ENCODE measurements at places on chromosomes 1 and 21.
A peak's percentile ranks its signal among the peaks of the same experiment; 100 is the strongest.

GRCh38 chr21:31041295-31042079 is 3.2 kb upstream of the KRTAP19-8 start:
- no peak for DNase-seq

- no peak for DNase-seq
Measured at GRCh38 chr1:203672346-203672745, 45.7 kb downstream of the ATP2B4 start.

DNA sequence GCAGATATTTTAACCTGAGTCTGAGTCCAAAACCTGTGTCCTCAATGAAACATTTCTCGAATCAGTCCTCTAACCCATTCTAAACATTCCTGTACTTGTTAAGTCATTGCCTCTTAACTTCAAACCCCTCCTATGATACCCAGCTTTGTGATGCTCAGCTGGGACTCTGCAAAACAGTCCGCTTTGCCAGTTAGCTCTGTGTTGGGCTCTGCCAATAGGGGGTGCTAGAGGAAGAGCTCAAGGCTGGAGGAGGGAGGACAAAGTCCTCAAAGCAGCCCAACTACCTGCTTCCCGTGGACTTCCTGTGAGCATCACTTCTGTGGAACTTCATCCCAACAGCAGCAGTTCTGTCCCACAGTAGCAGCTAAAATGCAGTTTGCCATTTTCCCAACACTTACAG is 38.1 kb upstream of the SYT14 start:
- DNase-seq = peak; percentile 57

DNA sequence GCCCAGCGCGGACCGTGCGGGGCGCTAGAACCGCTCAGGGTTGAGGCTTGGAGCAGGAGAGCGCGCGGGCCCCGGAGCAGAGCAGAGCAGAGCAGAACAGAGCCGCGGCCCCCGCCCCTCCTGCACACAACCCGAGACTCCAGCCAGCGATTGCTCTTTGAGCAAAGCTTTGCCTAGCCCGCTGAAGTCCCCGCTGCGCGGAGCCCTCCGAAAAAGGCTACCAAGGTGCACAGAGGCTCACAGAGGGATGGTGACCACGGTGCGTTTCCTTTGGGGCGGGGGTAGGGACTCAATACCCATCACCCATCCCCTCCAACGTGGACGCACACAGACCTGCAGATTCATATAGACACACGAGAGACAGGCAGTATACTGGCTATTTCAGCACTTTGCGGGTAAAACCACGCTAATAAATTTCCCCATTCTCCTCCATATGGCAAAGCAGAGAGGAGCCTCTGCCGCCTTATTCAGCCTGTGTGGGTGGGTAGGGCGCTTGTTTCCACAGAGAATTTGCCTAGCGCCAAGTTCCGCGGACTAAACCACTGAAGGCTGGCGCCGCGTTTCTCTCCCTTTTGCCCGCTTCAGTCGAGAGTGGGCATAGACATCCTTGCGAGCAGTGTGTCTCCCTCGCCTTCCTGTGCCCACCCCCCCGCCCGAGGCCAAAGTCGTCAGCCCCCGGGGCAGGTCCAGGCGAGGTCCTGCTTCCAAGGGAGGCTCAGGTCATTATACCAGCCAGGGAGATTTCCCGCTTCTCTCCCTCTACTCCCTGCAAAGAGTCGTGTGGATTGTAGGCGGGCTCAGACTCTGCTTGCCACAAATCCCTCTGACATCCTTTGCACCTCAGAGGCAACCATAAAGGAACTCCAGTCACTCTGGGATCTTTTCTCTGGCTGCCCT is 8.5 kb downstream of the HLX start:
- no peak for DNase-seq

DNA sequence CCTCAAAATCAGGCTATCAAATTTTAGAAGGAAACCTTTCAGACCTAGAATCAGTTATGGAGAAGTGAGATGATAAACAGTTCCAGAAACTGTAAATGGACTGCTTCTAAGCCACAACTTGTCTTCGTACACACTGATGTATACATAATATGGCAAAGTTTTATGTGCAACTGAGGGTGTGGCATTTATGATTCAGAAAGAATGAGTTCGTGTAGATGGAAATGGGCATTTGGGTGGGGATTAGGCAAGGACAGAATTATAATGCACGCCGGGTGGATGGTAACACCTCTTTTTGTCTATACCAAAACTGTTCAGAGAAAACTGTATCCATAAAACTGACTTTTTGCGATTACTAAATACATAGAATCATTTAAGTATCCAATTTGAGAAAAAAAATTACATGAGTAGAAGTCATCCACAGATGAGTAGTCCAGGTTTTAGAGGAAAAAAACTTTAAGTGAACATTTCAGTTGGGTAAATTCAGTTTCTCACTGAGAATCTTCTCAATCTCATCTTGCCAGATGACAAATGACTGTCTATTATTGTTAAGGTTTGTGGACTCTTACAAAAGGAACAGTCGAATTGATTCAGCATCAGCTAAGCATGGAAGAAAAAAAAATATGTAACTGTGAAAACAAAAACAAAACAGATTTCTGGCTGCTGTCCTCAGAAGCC is 22.5 kb downstream of the ERRFI1 start:
- DNase-seq = no peak

DNA sequence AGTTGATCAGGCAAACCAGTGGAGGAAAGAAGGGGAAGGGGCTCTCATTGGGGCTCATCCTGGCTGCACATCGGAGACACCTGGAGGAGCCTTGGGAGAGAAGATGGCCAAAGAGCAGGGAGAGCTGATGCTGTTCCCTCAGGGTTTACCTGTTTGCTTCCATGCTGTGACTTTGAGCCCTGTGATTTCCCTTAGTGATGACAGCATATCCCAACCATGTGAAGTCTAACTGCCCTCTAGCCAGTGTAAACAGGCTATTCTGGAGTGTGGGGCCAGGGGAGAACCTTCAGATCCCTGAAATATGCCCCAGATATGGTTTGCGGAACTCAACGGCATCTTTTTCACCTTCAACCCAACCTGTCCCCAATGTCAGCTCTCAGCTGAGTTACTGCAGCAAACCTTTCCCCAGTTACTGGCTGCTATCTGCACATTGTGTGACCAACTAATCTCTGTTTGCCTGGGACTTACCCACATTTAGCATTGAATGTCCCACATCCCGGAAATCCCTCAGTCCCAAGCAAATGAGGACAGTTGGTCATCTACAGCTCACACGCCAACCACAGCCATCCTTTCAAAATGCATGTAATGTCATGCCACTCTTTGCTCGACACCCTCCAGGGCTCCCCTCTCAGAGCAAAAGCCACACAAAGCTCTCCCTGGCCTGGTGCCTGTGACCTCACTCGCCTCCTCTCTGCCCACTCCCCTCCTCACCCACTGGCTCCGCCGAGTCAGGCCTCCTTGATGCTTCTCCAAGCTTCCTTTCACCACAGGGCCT is 242.3 kb downstream of the KCNJ6 start:
- no peak for DNase-seq

- no peak for DNase-seq
Measured at GRCh38 chr1:228748431-228748830, 13.2 kb downstream of the RHOU start.

DNA sequence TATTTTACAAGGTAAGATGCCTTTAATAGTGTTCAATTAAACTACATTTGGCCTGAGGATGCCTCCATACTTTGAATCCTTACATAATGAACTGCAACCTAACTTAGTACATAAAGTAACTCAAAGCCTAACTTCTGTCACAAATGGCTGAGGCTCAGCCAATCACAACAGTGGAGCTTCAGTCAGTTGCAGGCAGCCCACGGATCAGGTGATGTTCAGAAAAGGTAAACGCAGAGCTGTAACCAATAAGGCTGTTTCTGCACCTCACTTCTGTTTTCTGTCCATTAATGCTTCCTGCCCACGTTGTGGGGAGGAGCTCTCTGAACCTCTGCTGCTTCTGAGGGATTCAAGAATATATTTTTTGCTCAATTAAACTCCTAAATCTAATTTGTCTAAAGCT is 94.8 kb upstream of the KIAA0040 start:
- no peak for DNase-seq

DNA sequence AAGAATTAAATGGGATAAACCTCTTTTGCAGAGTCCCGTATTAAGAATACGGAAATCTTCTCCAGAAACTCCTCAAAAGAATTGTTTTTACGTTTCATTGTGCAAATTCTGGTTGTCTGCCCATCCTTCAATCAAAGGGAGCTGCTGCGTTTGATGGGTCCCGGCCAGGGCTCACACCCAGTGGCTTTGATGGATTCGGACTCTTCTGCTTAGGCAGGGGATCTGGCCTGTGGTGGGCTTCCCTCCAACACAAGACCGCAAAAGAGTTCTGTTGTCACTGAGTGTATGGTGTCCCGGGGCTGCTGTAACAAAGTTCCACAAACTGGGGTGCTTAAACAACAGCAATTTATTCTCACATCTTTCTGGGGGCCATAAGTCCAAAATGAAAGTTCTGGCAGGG is 402.0 kb downstream of the PCP4 start:
- DNase-seq = no peak

DNA sequence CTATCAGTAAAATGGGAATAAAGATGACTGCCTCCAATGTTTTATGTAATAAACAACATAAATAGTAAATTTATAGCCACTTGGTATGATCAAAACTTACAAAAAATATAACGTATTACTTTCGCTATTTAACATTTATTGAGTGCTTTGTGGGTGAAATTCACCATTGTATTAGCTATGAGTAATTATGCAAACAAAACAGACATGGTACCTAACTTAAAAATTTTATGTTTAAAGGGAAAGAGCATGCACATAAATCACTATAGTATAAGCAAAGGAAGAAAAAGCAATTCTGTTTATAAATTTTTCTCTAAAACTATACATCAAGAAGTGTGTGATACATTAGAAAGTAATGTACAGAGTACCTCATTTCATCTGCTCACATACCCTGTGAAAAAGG is 1046.2 kb downstream of the NCAM2 start:
- DNase-seq = no peak

- no peak for DNase-seq
Measured at GRCh38 chr1:43600033-43601020, 49.6 kb upstream of the KDM4A start.

DNA sequence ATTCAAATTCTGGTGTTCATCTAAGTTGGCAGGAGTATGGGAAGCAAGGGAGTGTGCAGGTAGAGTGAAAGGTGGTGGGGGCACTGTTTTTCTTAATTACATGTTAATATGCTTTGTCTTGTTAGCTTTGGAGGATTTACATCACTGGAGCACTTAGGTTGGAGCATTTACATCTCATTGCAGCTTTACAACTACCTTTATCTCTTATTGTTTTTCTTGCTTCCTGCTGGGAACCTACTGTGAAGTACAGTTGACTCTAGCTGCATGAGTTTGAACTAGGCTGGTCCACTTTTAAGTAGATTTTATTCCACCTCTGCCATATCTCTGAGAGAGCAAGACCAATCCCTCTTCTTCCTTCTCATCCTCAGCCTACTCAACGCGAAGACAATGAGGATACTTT is 554.8 kb upstream of the B3GALT2 start:
- peak; percentile 33 for DNase-seq

- DNase-seq = no peak
Measured at GRCh38 chr1:162835157-162835899, 25.6 kb downstream of the CCDC190 start.

DNA sequence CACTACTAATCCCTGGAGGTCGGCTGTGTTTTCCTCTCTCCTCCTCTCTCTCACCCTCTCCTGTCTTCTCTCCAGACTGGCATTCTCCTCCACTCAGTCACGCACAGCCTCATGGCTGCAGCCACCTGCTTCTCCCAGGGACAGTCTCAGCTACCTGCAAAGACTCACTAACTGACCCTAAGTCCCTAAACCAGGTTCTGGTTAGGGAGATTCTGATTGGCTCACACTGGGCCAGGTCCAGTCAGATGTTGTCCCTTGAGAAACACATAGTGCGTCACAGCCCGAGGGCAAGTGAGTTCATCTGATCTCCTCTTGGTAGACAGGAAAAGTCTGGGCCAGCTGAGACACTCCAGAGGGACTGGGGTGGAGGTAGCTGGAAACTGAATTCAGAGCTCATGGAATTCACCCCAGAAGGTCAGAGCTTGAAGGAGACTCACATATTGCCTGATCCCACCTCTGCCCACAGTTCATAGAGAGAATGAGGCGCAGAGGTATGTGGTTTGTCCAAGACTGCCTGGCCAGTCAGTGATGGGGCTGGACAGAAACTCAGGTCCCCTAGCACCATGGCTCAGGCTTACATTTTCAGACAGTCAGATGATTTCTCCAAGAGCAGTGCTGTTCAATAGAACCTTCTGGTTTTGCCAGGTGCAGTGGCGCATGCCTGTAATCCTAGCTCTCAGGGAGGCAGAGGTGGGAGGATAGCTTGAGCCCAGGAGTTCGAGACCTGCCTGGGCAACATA is 40.4 kb upstream of the RPL11 start:
- DNase-seq = no peak

DNA sequence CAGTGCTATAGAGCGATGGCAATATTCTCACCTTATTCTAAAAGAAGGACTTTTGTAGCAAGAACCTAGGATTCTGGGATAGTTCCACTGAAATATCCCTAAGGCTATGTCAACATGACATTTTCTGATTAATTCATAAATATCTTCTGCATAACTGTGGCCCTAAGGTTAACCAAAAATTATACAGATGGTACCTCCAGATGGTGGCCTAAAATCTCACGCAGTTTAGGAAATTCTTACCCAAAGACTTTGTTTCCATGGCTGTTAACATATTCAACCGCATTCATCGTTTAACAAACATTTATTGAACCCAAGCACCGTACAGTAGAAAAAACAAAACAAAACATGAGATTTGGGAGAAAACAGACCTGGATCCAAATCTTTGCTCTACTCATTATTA is 19.1 kb downstream of the NID1 start:
- DNase-seq = no peak

DNA sequence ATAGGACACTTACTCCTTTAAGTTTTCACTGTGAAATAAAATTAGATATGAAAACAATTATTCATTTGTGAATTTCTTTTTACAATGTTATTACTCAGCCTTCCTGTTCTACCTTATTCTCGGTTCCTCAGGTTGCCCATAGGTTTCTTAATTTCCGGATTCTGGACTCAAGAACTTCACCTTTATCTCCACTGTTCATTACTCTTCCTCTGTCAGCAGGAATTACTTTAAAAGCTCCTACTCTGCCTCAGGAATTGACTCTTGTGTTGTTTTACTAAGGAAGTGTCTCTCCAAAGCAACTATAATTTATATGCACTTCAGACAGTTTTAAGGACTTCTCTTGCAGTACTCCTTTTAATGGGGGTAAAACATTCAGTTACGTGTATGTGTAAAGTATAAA is 123.8 kb downstream of the OSBPL9 start:
- no peak for DNase-seq

- DNase-seq = no peak
Measured at GRCh38 chr1:155184835-155185782, 11.5 kb downstream of the TRIM46 start.

GRCh38 chr1:169604781-169605560 is 18.7 kb upstream of the F5 start:
- no peak for DNase-seq

DNA sequence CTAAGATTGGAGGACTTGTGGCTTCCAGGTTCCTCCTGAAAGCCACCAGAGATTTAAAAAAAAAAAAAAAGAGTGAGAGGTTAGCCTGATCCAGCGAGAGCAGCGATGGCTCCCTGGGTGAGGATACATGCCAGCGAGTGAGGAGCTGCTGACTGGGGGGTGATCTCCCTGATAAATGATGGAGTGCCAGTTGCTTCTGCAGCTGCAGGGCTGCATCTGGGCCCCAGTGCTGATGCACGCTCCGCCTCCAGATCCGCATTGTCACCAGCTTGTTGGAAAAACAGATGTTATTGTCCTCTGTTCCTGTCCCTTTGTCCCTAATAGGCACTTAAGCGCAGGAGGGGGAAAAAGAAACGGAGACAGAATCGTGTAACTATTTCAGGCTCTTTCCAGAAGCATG is 28.6 kb downstream of the UBIAD1 start:
- no peak for DNase-seq
